ENCODE measurements at places on chromosomes 7 and 10.

- DNase-seq, result no peak
These were observed 8.6 kb upstream of the GIMAP5 start for GRCh38 chr7:150728609-150729008.

GRCh38 chr10:17475661-17476060 is 21.3 kb upstream of the ST8SIA6 start:
- DNase-seq, result no peak

- no peak for DNase-seq
These were observed 122.0 kb upstream of the AHR start for GRCh38 chr7:17176371-17177032.

DNA sequence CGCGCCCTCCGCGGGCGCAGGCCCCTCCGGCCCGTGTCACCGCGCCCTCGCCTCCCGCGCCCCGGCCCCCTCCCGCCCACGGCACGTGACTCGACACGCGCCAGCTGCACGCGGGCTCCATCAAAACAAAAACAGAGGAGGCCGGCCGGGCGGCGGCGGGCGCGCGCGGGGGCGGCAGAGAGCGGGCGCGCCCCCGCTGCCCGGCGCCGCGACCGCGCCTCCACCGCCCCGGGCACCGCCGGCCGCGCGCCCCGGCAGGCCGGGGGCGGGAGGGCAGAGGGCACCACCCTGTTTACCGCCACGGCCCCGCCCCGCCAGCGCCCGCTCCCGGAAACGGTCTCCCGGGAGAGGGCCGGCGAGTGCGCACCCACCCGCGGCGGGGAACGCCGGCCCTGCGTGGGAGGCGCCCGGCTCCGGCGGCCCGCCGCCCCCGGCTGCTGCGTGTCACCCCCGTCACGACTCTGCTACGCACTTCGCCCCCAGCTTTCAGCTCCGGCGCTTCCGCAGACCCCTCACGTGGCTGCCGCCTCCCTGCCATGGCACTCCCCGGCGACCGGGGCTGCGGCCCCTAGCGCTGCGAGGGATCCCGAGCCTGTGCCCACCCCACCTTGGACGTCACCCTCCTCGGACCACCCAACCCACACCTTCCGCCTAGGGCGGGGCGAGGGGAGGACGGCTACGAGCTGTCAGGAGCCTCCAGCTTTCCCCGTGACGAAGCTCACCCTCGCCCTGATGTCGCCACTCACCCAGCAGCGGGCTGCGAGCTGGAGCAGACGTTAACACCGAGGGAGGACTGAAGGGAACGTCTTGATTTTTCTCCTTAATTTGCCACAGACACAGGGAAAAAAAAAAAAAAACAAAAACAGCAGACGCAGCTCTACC is 221.6 kb upstream of the MKLN1 start:
- peak; percentile 65 for DNase-seq

- no peak for DNase-seq
These were observed 79.0 kb upstream of the SP8 start for GRCh38 chr7:20865684-20866083.

DNA sequence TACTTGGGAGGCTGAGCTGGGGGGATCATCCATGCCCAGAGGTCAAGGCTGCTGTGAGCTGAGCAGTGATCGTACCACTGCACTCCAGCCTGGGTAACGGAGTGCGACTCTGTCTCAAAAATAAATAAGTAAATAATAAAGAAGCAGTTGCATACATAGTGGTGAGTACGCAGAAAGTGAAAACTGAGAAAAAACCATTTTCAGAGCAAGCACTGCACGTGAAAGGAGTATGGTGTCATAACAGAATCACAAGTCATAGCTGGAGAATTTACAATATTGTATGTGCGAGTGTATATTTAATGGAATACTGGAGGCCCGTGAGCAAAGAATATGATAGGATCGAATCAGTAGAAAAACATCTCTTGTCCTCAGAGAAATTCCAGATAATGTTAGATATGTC is 22.3 kb downstream of the KIAA1217 start:
- no peak for DNase-seq

- no peak for DNase-seq
These were observed 10.3 kb downstream of the CUL1 start for GRCh38 chr7:148709014-148709413.

DNA sequence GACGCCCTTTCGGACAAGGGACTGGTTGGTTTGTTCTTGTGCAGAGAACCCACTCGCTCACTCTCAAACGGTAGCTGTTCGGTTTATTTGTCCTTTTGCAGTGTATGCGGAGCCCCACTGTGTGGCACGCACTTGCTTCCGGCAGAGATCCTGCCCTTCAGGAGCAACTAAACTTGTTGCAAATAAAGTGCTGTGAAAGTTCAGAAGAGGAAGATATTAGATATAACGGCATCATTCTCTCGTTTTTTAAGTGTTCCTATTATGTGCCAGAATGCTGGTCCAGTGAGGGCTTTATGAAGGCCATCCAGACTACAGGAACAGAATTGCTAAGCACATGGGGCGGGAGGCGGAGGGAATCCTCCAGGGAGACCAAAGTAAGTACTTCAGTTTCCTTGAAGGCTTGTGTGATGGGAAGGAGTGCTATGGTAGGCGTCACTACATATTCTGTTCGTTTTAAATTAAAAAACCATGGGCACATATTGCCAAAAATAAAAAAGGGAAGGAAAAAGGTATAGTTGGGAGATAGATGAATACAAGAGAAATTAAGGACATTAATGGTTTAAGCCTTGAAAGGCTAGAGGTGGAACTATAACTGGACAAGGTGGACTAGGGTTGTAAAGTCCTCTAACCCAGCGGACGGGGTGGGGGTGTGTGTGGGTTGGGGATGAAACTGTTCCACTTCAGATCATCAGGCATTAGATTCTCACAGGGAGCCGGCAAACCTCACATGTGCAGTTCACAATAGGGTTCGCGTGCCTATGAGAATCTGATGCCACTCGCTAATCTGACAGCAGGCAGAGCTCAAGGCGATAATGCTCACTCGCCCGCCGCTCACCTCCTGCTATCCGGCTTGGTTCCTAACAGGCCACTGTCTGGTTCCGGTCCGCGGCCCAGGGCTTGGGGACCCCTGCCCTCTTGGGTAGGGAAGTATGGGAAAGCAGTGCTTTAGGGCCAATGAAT is 704 bp upstream of the ERLIN1 start:
- DNase-seq, result no peak

DNA sequence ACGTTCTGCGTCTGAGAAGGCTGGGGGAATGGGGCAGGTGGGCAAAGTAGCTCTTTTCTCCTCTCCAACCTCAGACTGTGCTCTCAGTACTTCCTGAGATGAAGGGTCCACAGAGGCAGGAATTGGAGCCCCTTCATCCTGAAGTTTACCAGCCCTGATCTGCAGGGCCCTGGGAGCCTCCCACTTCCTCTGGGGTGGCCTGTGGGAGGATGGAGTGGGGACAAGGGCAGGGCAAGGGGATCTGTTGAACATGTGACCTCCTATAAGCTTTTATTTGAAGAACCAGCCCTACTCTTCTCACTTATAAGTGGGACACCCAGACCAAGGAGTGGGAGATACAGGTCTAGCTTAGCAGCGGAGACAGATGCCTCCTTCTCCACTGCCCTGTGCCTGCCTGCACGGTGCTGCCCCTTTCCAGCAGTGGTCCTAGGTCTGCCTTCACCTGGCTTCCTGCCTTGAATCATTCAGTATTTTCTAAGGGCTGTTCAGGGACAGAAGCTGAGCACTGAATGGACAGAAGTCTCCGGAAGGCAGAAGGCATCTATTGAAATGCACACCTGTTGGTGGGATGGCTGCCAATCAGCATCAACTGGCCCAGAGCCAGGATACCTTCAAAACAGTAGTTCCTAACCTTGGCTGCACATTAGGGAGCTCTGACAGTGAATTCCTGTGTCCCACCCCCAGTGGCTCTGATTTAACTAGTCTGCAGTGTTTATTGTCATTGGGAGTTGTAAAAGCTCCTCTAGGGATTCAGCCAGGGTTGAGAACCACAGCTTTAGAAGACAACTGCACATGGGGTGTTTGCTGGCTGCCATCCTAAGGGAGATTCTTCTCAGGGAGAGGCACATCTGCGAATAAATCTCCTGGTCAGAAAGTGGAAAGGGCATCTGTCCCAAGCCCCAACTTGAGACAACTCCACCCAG is 2.7 kb upstream of the ARHGAP22 start:
- DNase-seq, result no peak

DNA sequence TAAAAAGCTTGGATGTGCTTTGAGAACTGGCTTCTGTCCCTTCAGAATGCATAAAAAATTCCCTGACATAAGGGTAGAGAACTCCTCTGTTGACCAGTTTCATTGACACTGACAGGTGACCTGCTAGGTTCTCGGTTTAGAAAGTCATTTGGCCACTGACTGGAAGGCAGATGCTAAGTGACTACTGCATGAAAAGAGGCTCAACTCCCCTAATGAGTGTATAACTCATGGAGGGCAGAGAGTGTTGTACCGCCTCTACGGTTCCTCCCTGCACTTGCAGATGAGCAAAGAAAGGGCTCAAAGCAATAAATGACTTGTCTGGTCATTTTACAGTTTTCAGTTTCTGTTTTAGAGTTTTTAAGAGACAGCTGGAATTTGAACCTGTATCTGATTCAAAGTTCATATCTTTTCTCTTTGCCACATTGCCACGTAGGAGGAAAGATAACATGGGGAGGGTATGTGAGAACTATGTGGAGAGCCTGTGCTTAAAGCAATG is 2.9 kb upstream of the FGL2 start:
- no peak for DNase-seq

- no peak for DNase-seq
These were observed 8.8 kb downstream of the ZNHIT1 start for GRCh38 chr7:101226721-101227120.

- no peak for DNase-seq
These were observed 23.5 kb downstream of the PWWP2B start for GRCh38 chr10:132420469-132420980.

- DNase-seq, result no peak
These were observed 32.0 kb downstream of the THNSL1 start for GRCh38 chr10:25048450-25048849.

- no peak for DNase-seq
These were observed 186.0 kb downstream of the PRKCQ start for GRCh38 chr10:6394084-6394483.

DNA sequence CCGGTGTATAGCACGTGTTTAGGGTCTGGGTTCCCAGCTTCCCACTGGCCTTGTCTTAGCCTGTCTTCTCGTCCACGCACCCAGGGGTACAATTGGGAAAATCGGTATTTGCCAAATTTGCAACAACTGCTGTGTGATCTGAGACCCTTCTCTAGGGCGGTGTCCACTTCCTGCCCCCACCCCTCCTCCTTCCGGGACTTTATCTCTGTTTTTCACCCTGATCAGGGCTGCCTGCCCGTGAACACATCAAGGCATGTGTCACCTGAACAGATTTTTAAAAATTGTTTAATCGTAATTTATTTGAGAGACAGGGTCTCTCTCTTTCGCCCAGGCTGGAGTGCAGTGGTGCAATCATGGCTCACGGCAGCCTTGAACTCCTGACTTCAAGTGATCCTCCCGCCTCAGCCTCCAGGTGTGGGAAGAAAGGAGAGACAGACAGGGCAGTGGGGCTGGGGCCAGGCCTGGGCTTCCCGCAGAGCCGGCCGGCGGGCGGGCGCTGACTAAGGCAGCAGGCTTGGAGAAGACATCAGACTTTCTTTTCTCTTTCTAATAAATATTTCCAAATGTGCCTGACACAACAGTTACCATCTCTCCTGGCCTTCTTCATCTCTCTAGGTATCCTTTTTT is 27.5 kb downstream of the ELFN1 start:
- no peak for DNase-seq

GRCh38 chr7:3300221-3300650 is 816 bp upstream of the SDK1 start:
- no peak for DNase-seq
